NCI-H2081 (cell line): ENCODE measurements at places on chromosomes 13 and 19.

GRCh38 chr19:18393836-18394235 lies 3.6 kb downstream of the LRRC25 start:
- no peak for DNase-seq

DNA sequence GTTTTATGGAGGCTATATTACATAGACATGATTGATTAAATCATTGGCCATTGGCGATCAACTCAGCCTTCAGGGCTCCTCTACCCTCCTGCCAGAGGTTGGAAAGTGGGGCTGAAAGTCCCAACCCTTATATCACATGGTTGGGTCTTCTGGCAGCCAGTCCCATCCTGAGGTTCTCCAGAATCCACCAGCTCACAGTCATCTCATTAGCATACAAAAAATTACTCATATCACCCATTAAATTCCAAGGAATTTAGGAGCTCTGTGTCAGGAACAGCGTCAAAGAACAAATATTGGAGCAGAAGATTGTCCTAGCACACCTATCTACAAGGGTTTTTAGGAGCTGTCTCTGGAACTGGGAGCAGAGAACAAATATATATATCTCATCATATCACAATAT lies 39.4 kb upstream of the FARP1 start:
- DNase-seq, result no peak

DNA sequence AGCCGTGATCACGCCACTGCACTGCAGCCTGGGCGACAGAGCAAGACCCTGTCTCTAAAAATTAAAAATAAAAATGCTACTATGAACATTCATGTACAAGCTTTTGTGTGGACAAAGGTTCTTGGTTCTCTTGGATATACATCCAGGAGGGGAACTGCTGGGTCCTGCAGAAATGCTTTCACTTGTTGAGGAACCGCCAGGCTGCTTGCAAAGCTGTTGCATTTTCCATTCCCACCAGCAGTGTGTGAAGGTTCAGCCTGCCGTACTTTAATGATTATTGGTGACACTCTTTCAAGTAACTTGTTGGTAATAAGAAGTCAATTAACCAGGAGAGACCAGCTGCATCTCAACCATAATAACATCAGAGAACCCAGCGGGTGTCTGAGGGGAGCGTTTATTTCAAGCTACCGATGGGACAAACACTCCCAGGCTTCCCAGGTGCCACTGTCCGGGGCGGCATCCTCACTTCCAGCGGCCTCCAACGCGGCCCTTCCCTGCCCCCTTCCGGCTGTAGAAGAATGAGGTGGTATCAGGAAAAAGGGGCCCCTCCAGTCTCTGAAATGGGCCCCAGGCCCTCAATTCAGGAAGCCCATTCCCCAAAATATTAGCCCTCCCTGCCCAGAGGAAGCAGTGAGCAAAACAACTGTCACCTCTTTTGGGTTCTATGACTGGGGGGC lies 15.2 kb upstream of the PPP1R12C start:
- DNase-seq, result no peak

DNA sequence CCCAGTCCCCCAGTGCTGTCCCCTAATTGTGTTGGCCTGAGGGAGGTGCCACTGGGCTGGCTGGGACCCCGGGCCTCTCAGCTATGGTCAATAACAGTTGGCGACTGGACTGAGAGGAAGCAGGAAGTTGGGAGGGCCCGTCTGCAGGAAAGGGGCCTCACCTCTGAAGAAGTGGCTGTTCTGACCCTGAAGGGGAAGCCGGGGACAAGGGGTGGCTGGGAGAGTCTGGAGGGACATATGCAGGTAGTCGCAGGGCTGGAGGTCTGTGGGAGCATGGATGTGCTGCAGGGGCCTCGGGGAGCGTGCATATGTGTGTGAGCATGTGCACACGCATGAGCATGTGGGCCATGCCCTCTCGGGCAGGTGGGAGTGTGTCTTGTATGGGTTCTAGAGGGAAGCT lies 5.9 kb downstream of the PKN1 start:
- no peak for DNase-seq

DNA sequence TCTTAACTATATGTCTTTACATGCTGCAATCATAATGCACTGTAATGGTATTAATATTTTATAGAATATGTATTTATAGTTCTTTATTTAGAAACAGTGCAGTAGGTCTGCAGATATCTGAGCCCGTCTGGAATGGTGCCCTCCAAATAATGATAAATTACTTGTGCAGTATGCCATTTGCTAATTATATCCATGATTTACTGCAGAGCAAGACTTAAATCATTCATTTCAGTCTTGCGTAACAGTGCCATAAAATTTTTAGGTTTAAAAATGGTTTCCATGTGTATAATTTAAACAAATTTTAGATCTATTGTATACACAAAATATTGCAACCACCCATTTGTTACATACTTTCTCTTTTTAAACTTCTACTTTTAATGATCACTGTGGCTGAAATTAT lies 175.1 kb downstream of the ZNF536 start:
- DNase-seq, result no peak

- DNase-seq, result no peak
Measured at GRCh38 chr13:73189776-73190175, 131.0 kb downstream of the KLF5 start.

GRCh38 chr13:63308549-63309165 lies 1893.0 kb upstream of the PCDH20 start:
- DNase-seq, result no peak

- DNase-seq, result no peak
Measured at GRCh38 chr19:28313633-28314032, 899.3 kb downstream of the UQCRFS1 start.

DNA sequence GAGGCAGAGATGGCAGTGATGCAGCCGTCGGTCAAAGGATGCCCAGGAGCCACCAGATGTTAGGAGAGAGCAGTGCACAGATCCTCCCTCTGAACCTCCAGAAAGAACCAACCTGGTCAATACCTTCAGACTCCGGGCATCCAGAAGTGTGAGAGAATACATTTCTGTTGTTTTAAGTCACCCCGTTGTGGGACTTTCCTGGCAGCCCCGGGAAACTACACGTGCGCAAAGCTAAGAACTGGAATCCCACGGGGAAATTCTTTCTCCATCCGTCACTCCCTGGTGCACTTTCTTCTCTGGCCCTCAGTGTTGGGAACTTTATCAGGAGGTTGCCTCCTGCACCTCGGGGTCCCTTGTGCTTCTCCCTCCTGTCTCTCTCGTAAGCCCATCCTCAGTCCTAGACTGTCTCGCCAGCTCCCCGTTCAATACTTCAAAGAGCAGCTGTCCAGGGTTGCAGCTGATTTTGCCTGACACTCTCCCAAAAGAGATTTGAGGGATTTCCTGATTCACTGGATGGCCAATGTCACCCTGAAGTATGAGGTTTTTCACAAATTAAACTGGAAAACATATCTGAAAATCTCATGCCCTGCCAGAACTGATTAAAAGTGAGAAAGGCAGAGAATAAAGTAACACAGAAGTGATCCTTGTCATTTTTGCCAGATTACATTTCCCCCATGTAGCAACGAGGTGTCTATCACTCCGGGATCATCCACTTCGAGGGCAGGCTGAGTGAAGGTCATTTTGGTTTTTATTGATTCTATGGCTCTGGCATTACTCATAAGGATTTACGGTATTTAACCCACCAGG lies 136.8 kb downstream of the DCT start:
- DNase-seq, result no peak

GRCh38 chr13:82165396-82166174 lies 1716.7 kb downstream of the SLITRK1 start:
- DNase-seq, result no peak

- DNase-seq, result no peak
Measured at GRCh38 chr13:43884222-43884621, 4.5 kb downstream of the LACC1 start.

DNA sequence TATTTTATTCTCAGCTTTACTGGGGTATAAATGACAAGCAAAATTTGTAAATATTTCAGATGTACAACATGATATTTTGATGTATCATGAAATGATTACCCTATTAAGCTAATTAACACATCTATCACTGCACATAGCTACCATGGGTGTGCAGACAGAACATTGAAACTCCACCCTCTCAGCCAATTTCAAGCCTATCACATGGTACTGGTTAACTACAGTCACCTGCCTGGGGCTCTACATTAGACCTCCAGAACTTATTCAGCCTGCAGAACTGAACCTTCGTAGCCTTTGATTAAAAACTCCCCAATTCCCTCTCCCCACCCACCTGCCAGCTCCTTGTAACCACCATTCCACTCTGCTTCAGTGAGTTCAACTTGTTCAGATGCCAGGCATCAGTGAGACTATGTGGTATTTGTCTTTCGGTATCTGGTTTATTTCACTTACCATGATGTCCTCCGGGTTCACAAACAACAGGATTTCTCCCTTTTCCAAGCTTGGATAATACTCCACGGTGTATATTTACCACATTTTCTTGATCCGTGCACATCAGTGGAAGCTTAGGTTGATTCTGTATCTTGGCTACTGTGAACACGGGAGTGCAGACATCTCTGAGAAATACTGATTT lies 19.2 kb downstream of the RAB20 start:
- no peak for DNase-seq

GRCh38 chr19:56114051-56114777 lies 6.9 kb downstream of the ZNF787 start:
- no peak for DNase-seq

DNA sequence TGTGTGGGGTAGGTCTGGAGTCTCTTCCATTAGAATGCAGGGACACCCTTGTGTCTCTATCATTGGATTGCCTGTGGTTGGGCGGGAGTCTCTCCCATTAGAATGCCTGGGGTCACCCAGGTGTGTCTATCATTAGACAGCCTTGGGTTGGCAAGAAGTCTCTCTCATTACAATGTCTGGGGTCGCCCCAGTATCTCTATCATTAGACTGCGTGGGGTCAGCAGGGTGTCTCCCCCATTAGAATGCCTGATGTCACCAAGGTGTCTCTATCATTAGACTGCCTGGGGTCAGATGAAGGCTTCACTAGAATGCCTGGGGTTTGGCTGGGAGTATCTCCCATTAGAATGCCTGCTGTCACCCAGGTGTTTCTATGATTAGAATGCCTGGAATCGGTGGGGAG lies 1539.0 kb downstream of the UQCRFS1 start:
- DNase-seq, result no peak

GRCh38 chr19:31269425-31270127 lies 79.7 kb downstream of the TSHZ3 start:
- no peak for DNase-seq

DNA sequence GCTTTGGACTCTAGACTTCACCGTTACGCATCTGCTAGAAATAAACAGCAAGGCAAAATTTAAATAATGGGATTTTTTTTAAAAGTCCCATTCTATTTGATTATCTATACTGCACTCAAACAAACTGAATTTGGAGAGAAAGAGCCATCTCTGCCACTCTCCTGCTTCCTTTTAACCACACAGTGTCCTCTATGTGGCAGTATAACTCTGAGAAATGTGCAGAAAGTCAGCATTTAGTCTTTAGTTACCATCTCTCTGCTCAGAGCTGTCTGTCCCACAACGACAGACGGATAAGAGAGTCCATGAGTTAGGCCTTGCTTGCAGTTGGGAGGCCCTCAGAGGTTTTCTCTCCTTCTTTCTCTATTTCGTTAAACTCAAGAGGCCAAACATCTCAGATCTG lies 21.2 kb downstream of the CCNA1 start:
- peak; percentile 55 for DNase-seq

GRCh38 chr13:35474496-35475211 lies 1.8 kb downstream of the MAB21L1 start:
- no peak for DNase-seq

- DNase-seq, result no peak
Measured at GRCh38 chr13:26996965-26997752, 174.5 kb downstream of the USP12 start.

- DNase-seq, result no peak
Measured at GRCh38 chr13:30030141-30030750, 179.8 kb upstream of the UBL3 start.

DNA sequence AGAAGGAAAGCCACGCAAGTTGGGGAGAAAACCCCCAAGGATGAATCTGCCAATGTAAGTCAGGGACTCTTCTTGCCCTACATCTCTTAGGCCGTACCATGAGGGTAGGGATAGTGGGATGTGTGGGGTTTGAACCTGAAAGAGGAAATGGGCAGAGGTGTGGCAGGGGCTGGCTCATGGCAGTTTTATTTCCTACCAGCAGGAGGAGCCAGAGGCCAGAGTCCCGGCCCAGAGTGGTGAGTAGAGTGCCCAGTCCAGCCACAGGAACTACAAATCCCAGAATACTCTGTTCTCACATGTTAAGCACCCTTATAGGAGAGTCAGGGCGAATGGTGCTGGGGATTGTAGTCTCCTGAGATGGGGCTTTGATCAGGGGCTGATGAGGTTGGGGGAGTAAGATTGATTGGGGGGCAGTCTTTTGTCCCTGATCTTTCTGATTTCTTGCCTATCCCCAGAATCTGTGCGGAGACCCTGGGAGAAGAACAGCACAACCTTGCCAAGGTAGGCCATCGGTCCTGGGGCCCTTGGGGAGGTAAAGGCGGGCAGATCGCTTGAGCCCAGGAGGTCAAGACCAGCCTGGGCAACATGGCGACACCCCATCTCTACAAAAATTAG lies 16.5 kb downstream of the VASP start:
- peak; percentile 85 for DNase-seq

DNA sequence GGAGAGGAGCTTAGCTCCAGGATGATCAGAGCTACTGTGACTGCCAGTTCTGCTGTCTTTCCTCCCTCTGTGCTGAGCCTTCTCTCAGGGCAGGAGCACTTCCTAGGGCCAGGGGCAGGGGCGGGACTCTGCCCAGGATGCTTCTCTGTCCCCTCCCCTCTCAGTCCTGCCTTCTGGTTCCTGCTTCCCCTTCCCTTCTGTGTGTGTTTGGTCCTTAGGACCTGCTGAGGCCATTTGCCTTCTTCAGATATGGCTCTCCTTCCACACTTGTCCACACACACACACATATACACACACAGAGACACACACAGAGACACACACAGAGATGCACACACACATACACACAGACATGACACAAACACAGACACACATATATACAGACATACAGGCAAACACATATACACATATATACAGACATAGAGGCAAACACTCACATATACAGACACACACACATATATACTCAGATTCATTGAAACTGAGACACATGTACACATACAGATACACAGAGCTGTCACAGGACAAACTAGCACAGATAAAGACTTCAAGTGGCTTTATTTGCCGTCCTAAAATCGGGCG lies 22.0 kb upstream of the CD177 start:
- DNase-seq, result no peak

DNA sequence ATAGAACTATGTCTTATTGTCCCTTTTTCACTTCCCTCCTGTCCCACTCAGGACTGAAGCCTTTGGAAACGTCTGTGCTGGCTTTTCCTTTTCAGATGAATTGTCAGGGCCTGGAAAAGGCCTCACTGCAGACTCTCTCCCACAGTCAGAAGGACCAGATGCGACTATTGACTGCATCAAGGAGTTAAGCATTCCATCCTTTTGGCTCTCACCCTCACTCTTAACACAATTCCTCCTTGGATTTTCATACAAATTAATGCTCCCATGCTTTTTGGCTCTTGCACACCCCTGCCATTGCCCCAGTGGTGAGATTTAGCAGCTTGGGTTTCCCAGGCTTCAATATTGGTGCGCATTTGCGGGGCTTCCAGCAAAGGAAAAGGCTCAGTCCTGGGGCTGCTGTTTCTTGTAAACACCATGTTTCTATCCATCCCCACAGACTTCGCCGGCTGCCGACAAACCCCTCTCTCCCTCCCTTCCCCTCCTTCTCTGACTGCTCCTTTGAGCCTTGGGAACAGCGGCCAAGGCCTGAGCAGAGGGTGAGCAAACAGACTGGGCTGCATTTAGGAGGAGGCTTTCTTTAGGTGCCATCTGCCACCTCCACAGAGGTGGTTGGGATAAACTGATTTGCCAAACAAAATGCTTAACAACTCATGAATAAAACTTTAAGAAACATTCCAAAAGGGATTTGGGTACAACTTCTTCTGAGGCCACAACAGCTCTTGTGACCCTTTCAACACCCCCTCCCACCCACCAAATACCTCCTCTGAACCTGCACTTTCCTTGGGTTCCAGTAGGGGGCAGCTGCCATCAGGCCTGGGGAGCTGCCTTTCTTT lies 48.6 kb upstream of the PCDH8 start:
- no peak for DNase-seq
